ENCODE measurements at places on chromosomes 2 and 18.

DNA sequence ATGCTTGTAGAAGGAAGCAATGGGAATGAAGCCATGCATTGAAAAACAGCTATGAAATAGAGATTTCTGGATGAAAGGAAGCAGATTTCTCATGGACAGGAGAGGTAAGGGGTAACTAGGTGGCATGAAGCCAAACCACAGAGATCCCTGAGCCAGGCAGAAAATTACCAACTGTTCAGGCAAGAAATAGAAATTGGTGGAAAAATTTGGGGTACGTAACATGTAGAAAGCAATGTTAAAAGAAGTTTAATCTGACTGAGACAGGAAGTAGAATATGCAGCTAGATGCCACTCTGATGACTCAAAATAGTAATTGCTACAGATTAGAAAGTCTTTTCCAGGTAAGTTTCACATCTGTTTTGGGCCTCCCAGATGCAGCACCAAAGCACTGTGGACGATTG is 928.5 kb upstream of the CELF4 start:
- no peak for DNase-seq

DNA sequence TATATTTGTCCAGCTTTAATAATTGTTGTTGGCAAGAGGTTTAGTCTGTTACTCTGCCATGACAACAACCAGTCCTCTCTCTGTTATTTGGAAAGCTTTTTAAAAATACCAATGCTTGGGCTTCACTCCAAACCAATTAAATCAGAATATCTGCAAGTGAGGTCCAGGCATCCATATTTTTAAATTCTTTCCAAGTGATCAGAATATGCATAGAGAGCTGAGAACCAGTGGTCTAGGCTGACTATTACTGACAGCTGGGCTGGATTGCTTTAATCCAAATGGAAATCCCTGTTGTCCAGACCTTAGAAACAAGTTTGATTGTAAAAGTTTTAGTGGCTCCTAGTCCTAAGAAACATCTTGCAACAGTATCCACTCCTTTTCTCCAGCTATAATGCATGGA is 1059.7 kb upstream of the ACVR2A start:
- DNase-seq, result no peak

DNA sequence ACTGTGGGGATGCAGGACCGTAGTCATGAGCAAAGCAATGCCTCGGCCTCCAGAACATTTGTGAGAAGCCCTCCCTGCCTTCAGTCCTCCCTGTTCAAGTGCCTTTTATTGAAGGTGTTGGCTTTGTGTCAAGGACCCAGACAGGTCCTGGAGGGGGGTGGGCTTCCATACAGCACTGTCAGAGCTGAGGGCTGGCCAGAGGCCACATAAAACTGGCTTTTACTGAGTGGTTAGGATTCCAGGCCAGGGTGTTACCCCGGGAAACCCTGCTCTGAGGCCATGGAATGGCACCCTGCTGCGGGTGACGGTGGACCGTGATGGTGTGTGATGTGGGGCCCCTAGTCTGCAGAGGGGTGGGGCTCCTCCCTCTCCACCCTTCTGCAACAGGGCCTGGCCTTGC is 41.6 kb downstream of the TOGARAM2 start:
- no peak for DNase-seq

DNA sequence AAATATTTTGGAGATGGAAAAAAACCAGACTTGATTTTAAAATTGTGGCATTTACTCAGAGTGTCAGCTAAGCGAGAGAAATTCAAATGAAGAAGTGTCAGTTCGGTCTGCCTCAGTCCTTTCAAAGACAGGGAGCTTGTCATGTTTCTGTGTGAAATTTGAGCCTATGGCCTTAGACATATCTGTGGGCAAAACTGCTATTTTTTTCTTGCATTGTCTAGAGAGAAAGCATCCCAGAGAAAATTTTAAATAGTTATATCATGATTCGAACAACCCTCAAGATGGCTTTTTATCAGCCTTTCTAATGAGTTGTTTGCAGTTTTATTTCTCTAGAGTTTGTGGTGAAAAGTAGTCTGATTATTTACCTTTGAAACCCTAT is 50.2 kb upstream of the KCNE4 start:
- DNase-seq, result no peak

DNA sequence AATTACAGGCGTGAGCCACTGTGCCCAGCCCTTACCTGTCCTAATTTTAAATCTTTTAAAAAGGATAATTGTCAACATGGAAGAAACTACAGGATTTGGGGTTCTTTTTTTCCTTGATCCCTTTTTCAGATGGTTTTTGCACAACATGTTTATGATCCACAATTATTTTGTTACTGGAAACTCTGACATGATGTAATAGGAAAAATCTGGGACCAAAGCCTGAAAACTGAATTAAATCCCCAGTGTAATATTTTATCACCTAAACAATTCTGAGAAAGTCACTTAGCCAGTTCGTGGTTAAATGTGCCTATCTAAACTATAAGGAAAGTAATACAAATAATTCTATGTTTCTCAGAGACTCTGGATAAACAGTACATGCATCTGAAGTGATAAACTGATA is 1649.7 kb downstream of the LRP1B start:
- DNase-seq, result no peak

GRCh38 chr2:173962031-173962430 is 3.1 kb downstream of the SP3 start:
- DNase-seq, result no peak

DNA sequence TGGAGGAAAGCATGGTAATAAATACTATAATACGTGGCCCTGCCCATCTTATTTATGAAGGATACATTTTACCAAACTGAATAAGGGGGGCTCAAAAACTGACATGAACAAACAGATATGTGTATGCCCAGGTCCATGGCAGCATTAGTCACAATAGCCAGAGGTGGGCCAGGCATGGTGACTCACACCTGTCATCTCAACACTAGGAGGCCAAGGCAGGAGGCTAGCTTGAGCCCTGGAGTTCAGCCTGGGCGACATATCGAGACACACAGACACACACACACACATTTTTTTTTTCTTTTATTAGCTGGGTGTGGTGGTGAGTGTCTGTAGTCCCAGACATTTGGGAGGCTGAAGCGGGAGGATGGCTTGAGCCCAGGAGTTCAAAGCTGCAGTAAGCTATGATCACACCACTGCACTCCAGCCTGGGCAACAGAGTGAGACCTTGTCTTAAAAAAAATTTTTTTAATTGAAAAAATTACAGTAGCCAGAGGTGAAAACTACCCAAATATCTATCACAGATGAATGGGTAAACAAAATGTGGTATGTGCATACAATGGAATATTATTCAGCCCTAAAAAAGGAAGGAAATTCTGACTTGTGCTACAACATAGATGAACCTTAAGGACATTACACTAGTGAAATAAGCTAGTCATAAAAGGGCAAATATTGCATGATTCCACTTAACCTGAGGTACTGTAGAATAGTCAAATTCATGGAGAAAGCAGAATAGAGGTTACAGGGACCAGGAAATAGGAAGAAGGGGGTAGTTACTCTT is 8.0 kb downstream of the ATP8B1 start:
- no peak for DNase-seq

GRCh38 chr2:224492531-224492930 is 90.6 kb upstream of the FAM124B start:
- no peak for DNase-seq

DNA sequence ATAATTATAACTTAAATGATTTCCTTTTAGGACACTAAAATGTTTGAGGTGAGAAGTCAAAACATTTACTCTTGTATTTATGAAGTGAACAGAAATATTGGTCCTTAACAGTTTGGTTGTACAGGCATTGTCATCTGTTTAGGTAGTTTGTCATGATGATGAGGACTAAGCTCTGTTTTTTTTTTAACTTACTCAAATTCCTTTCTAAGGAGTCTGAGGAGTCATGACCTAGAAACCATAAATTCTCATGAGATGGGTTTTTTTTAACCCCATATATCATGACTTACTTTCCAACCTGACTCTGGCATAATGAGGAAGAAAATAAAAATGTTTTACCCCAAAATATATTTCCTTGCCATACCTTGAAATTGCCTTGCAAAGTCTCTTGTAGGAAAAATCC is 1176.2 kb downstream of the SUCLG1 start:
- no peak for DNase-seq

DNA sequence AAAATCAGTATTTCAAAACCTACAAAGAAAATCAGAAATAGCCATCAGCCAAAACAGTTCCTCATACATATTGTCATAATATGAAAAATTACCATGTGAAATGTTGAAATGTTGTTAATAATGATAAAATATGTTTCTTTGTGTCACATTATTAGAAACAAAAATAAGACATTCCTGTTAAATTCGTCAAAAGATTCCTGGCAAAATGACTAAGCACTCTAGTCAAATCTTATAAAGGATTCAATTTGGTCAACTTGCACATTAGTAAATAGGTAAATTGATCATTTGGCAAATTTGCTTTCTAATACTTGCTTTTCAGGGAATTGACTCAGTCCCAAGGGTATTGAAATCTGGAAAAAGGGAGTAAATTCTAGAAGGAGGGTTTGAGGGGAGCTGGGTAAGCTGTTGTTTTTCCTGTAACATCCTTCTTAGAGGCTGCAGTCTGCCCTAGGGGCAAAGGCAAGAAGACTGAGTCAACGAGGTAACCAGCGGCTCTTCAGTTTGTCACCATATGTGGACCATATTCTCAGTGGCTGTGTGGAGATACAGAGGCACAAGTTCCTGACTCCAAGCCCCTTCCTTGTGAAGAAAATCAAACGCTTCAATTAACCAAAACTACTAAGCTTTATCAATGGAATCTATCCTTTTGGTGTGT is 482.3 kb downstream of the TNS1 start:
- no peak for DNase-seq

DNA sequence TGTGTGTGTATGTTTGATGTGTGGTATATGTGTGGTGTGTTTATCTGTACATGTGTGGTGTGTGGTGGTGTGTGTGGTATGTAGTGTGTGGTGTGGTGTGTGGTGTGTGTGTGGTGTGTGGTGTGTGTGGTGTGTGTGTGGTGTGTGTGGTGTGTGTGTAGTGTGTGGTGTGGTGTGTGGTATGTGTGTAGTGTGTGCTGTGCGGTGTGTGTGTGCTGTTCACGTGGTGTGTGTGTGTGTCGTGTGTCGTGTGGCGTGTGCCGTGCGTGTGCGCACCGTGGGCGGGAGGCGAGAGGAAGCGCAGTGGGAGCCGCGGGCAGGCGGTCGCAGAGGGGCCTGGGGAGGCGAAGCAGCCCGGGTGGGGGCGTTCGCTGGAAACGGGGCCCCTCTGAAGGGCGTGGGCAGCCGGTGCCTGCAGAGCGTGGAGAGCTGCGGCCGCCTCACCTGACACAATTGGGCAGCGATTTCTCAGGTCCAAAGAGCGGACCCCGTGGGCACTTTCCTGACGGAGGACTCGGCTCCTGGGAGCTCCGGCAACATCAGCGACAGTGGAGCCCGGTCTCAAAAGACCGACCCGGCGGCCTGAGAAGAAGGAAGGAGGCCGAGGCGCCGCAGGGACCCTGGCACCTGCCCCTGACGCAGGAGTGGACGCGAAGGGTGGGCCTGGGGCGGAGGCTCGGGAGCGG is 741.1 kb upstream of the SALL3 start:
- no peak for DNase-seq

- DNase-seq, result no peak
Observed at GRCh38 chr2:149715005-149715592, 127.5 kb upstream of the MMADHC start.

- no peak for DNase-seq
Observed at GRCh38 chr18:3931013-3931315, 481.0 kb downstream of the TGIF1 start.

- DNase-seq, result no peak
Observed at GRCh38 chr2:115460008-115460407, 1017.6 kb downstream of the DPP10 start.

GRCh38 chr2:84957771-84958134 is 13.2 kb upstream of the KCMF1 start:
- DNase-seq, result no peak

DNA sequence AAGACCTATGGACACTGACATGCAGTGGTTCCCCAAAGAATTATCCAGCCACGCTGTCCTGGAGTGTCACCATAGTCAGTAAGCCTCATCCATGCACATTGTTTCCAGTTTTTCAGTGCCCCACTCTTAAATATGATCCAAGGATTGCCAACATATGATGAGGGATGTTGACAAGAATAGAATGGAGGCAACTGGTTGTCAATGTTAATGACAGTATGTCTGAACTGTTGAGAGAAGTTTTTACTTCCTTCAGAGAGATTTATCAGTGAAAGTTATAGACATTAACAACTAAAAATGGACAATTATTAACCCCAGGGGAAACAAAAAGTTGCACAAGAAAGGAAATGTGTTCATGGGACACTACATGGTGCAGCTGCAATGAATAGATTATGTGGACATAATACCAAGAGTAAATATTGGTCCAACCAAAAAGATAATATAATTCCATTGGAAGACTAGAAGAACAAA is 69.9 kb downstream of the CYP26B1 start:
- DNase-seq, result no peak

DNA sequence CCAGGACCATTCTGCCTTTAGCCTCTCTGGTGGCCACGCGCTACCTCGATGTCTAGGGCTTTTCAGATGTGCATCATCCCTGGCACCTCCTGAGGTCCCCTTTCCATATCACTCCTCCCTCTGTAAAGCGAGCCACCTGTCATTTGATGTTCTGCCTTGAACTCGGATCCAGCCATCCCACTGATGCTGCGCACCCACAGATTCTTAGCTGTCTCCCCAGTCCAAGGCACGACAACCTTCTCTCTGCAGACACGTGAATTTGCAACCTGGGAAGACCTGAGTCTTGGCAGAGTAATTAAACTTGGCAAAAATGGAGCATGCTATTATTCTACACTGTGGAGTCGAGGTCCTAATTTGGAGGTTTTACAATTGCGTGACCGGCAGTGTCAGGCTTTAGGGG is 61.9 kb downstream of the NGEF start:
- no peak for DNase-seq

DNA sequence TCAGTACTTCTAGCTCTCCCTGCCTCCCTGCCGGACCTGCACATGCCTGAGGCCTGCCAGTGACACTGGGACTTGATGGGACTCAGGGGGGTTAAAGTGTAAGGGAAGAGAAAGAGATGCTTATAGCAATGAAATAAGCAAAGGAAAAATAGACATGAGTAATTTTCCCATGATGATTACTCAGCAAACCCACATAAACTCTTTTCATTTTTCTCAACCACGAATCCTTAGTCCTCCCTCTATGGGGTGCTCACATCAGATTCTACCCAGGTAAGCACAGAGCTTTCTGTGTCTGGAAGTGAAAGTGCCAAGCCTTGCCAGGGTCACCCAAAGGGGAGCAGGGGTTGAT is 44.8 kb upstream of the ANKRD62 start:
- DNase-seq, result no peak

DNA sequence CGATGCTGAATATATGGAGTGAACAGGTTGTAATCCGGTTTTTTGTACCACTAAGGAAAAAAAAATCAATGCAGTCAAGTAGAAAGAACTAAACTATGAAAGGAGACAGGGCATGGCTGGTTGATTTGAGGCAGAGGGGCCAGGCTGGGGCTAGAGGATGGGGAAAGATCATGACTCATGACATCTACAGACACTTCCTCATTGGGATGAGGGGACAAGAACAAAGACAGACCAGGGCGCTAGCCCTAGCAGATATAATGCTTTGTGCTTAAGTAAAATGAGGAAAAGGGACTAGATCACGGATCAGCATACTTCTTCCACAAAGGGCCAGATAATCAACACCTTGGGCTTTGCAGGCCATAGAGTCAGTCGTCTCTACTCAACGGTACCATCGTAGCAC is 55.8 kb downstream of the ST6GAL2 start:
- DNase-seq, result no peak

Data from inflammatory macrophage treated with lipopolysaccharide for 1 hour (primary cell).